ENCODE measurements at places on chromosomes 13 and 19.

- DNase-seq: no peak
Measured at GRCh38 chr19:56838024-56838908, 2.3 kb downstream of the PEG3 start.

GRCh38 chr13:46687810-46688209, 109.2 kb downstream of the ESD start:
- DNase-seq: no peak

GRCh38 chr13:62850331-62850730, 1434.7 kb upstream of the PCDH20 start:
- DNase-seq: no peak

DNA sequence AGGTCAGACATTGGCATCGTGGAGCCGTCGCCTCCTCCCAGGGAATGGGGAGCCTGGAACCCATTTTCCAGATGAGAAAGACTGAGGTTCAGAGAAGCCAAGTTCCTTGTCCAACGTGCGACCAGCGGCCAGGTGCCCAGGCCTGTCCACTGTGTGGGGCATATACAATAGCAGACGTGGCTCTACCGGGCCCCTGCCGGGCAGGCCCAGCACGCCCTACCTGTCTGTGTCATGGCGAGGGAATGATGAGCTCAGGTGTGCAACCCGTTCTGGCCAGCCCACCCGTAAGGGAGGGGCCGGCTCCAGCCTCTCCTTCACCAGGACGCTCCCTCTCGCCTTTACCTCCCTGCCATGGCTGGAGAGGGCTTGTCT, 837 bp downstream of the GNA15 start:
- no peak for DNase-seq

DNA sequence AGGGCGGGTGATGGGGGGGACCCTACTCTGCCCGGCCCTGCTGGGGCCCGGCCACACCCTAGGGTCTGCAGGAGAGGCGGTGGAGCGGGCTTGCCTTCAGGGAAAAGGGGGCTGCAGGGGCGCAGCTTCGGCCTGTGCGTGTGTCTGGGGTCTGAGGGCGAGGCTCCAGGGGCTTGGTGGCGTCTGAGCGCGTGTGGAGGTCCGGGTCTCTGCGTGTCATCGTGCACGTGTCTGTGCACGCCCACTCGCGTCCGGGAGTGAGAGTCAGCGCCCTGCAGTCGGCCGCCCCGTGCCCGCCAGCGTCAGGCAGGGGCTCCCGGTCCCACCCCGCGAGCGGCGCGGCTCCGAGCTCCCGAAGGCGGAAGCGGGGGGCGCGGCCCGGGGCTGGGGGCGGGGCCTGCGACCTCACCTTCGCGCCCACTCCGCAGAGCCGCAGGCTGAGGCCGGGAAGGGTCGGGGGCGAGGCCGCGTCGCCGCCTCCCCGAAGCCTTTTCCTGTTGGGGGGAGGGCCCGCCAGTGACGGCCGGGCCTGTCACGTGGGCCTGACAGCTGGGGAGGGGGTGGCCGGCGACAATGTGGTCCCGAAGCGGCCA, at the start of gene ARHGAP45:
Gene ARHGAP45, plus strand, starts transcription at position 420 of the 593 bp plus-strand sequence. CDS start 239 bp downstream, outside the sequence.
- no peak for DNase-seq

DNA sequence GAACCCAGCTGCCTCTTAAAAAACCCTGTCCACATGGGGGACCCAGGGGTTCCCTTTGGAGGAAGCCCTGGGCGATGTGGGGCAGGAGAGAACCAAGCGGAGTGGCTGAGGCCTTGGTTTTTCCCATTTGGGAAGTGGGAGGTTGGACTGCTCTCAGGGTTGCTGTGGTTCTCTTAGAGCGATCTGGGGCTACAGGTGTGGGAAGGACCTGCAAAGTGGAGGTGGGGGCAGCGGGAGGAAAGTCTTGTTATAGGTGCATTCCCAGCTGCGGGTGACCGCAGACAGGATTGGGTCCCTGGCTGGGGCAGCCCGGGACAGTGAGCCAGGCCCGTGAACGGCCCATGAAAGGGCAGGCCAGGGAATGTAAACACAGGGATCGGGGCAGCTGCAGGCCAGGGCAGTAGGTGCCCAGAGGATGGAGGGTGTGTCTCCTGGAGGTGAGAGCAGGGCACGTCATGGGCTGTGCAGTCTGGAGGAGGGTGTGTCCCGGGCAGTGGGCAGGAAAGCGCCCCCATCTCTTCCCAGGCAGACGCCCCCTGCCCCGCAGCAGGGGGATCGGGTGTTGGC, 814 bp downstream of the SLC25A23 start:
- no peak for DNase-seq

GRCh38 chr13:49890376-49890775, 45.8 kb downstream of the SPRYD7 start:
- no peak for DNase-seq

GRCh38 chr19:5575590-5575989, 7.8 kb upstream of the TINCR start:
- no peak for DNase-seq

DNA sequence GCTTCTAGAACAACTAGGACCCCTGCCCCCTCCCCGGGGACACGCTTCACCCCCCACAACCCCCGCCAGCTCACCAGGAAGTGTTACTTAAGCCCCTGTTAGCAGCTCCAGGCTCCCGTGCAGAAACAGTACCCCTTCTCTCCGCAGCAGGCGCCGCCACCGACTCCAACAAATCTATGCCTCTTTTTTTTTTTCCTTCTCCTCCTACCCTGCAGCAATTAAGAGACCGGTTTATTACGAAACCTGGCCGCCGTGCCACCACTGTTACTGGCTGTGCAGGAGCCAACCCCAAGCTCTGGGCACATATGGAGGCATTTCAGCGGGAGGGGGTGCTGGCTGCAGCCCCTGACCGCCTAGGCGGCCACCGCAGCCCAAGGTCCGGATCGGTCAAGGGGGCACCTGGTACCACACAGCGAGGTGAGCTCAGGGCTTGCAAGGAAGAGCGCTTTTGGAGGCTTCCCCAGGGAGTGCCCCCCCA, 2.4 kb downstream of the GADD45B start:
- no peak for DNase-seq

DNA sequence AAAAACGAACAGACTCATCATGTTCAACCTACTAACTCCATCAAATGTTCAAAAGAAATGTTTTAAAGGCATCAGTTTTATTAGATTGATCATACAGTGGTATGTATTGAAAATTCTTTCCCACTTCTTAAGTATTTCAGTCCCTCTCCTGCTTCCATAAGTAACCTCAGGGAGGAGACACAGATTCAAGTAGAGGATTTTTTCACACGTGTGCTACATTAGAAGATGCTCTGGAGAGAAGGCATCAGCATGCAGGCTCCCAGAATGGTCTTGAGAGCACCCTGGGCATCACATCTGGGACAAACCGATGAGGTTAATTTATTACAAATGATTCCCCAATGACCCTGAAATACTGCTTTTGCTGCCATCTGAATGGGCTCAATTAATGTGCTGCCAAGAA, 3.6 kb downstream of the GPR12 start:
- no peak for DNase-seq

DNA sequence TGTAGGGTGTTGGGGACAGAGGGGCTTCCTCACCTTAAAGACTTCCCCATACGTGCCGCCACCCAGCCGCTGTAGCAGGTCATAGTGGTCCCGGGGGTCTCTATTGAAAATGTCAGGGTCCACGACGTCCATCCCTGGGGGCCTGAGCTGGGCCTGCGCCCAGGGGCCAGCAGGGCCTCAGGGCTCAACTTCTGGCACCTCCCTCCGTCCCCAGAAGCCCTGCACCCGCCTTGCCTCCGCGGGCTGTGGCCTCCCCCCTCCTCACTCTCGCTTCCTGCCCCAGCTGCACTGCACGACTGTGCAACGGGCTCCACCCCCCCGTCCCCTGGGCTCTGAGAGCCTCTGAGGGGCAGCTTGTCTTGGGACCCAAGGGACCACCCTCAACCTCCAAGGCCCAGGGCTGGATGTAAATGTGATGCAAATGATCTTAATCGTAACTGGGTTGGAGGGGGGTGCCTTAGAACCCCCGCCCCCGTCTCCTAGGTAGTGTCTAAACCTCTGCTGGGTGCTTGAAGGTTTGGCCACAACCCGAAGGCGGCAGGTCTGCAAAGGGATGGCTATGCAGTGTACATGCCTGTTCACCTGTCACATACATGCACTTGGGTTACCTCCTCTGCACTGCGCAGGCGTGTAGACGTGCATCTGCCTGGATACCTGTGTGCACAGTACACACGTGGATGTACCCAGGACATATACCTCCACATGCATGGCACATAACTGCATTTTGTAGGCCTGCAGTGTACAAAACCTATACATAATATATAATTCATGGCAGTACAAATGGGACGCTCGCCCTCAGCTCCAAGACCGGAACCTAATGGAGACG, at the start of gene MAP4K1:
Gene MAP4K1, minus strand, starts transcription at position 190 of the 826 bp plus-strand sequence. Its CDS starts 58 bp downstream, at position 132.
- DNase-seq: no peak

GRCh38 chr13:52810011-52810410, 38.4 kb downstream of the PCDH8 start:
- DNase-seq: no peak

DNA sequence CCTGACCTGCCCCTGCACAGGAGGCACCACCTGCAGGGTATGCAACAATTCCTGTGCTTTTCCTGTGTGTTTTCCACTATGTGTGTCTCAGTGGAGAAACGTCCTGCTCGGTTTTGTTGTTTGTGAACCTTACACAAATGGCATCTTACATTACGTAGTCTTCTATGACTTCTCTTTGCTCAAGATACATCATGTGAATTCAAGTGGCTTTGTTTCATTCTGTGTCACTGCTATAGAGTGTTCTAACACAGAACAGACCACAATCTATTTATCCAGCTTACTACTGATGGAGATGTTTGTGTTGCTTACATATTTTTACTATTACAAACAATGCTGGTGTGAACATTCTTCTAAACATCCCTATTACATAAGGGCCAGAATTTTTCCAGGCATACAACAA, 97.7 kb downstream of the ANKRD10 start:
- DNase-seq: no peak

DNA sequence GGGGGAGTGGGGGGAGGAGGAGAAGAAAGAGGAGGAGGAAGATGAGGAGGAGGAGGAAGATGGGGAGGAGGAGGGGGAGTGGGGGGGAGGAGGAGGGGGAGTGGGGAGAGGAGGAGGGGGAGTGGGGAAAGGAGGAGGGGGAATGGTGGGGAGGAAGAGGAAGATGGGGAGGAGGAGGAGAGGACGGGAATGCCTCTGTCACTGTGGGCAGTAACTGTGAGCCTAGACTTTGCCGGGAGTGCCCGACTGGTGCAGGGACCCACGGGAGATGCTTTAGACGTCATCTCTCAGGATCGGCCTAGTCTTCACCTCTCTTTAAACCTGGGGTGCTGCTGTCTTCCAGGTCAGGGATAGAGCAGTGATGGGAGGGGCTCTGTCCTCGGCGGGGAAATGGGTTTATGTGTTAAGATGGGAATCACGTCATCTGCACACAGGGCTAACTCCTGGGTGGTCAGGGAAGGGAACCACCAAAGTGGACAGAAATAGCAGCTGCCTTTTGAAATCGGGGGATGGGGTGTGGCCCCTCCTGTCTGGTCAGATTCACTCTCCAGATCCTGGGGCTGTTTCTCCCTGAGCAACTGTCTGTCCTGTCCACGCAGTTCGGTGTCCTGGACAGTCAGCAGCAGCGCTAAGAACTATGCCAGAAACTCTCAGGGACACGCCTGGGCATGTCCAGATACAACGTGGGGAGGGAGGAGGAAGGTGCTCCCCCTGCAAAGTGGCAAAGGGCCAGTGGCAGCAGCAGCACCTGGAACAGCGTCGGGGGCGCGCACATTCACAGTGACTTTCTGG, 26.9 kb downstream of the GAS6 start:
- no peak for DNase-seq
